ENCODE measurements at places on chromosomes 3 and 15.

DNA sequence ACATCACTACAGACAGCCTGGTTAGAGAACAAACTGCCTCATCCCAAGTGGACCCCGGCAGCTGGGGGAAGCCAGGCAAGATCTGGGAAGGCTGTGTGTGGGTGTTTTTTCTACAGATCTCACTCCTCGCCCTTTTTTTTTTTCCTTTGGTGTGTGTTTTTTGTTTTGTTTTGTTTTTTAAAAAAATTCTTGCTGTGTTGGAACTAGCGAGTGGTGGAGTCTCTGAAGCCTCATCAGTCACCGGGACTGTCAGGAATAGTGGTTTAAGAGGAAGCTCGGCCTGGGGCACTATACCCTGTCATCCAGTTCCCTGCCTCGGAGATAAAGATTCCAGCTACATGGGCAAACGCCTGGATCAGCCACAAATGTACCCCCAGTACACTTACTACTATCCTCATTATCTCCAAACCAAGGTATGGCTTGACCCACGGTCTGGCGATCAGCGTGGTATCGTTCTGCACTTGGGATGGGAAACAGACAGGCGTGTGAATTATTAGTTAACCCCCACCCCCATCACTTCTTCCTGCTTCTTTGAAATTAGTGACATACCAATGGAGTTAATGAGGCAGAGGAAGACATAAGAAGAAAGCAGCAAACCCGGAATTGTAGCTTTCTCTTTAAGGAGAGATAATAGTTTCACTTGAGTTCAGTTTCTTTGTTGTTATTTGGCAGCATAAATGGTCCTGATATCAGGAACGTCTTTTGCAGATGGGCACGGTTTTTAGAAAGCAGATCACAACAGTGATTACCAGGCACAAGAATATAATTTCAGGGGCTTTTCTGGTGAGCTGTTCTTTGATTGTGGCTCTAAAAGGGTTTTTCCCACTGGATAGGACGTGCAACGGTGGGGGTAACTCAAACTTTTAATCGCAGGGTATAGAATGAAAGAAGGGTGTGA, 722 bp downstream of the RBMS3 start:
- no peak for DNase-seq

GRCh38 chr3:181631901-181632300, 79.8 kb upstream of the SOX2 start:
- no peak for DNase-seq

DNA sequence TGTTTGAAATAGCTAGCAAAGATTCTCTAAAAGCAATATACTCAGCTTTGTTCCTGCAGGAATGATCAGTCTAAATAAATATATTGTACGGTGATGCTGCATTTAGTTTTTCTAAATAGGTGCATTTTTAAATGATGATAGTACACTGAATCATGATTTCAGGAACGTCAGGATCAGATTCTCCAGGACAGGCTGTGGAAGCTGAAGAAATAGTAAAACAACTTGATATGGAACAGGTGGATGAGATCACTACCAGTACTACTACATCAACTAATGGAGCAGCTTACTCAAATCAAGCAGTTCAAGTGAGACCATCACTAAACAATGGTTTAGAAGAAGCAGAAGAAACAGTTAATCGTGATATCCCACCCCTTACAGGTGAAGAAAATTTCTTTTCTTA, 46.3 kb upstream of the EIF3J start:
- DNase-seq, result no peak

DNA sequence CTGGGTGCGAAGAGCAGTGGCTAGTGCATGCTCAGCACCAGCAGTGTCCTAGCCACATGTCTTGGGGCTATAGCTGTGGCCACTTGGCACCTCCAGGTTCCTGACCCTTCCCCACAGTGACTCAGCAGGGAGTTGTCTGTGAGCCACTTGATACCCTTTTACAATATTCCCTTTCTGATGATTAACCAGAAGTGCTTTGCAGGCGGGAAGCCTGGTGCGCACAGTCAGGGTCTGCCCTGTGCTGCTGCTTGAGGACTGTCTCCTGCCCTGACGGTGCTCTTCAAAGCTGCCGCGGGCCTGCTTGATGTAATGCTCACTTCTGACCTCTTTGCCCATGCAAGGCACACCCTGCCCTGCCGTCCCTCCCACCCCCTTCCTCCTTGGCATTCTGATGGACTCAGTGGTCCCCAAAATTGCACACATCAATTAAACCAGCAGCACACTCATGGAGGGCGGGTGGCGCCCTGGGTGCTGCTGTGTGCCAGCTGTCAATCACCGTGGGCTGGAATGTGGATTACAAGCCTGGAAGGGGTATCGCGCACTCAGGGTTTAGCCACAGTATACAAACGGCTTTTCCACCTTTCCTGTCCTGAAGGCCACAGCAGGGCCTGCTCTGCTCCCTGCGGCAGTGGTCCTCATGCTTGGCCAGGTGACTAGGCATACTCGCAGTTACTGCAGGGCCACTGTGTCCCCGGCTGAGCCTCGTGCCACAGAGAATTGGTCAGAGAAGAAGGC, 40.9 kb upstream of the PCSK6 start:
- no peak for DNase-seq

GRCh38 chr3:126337980-126338651, 19.1 kb downstream of the KLF15 start:
- no peak for DNase-seq

DNA sequence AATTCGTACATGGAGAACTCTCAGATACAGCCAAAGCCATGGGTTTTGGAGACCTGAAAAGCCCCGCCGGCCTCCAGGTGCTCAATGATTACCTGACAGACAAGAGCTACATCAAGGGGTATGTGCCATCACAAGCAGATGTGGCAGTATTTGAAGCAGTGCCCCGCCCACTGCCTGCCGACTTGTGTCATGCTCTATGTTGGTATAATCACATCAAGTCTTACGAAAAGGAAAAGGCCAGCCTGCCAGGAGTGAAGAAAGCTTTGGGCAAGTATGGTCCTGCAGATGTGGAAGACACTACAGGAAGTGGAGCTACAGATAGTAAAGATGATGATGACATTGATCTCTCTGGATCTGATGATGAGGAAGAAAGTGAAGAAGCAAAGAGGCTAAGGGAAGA, 23.5 kb downstream of the MYO5A start:
- no peak for DNase-seq

DNA sequence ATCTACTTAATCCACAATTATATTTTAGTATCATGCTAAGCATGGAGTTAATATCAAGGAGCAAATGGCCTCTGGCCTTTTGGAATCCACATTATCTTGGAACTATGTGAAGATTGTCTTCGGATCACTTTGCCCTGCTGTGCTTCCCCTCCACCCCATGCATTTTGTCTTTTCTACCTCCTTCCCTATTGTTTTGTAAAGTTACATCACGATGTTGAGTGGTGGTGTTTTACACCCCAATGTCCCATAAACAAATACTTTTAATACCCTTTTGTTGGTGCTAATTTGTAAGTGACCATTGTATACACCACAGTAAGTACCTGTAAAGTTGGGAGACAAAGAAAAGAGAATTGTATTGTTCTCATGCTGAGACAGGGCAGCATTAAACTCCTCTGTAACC, 258.4 kb upstream of the ZNF717 start:
- no peak for DNase-seq

- DNase-seq, result no peak
These were observed 37.3 kb downstream of the NFKBIZ start for GRCh38 chr3:101886626-101887025.

- DNase-seq, result no peak
These were observed 20.9 kb upstream of the TEX9 start for GRCh38 chr15:56344336-56344735.

- DNase-seq, result no peak
These were observed 13.3 kb downstream of the CHST13 start for GRCh38 chr3:126537116-126537729.

GRCh38 chr15:74349241-74349778, 18.1 kb downstream of the CYP11A1 start:
- no peak for DNase-seq

DNA sequence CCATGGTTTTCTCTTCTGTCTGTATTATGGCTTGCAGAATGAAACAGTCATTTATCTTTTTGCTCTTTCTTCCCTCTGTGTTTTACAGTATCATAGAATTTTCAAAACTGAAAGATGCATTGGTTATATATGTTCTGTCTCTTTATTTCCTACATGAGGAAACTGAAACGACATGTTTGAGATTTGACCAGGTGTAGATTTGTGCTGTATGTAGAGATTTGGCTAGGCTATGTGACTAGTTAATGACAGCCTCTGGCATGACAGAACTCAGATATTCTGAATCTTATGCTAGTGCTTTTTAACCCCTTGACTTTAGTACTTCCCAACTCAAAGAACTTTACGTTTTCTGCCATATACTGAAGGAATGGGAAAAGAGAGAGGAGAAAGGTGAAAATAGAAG, 151.0 kb downstream of the TCF12 start:
- DNase-seq, result no peak

GRCh38 chr3:37726525-37727290, 135.0 kb upstream of the CTDSPL start:
- no peak for DNase-seq

DNA sequence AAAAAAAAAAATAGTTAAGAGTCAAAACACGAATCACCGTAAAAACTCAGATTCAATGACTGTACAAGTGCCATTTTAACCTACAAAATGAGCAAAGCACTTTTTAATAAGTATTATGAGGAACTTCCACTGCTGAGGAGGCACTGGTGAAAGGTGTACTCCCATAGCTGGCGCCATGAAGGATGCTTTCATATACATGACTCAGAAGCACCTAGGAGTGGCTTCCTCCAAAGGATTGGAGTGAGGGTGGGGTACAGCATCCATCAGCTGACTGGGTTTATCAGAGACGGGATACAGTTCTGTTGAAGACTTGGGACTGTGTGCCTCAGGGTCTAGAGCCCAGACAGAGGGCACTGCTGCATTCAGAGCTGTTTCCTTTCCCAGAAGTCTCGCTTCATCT, 60.9 kb upstream of the MEX3B start:
- no peak for DNase-seq

DNA sequence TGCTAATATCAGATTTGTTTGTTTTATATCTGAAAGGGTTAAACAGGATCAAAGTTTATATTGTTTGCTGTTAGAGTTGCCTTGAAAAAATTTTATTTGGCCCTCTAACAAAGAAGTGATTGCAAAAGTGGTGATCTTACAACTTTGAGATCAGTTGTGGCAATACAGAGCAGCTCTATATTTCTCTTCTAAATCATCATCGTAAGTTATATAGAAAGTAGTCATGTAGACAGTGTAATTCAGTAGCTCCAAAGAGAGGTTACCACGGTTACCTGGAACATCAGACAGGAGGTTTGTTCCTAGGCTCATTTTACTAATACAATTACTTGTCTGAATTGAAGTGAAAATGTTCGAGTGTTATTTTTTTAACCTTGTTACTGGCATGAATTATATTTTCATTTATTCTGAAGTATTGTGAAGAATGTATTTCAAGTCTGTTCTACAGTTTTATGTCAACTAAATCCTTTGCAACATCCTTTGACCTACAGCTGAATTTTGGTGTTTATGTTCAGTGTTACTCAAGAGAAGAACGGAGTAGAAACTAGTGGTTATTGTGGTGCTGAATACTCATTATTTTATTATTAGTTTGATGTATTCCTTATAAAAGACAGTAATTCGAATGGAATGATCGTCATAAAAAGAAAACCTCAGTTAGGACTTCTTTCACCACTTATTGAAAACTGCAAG, 214.2 kb downstream of the NAALADL2 start:
- DNase-seq, result no peak

DNA sequence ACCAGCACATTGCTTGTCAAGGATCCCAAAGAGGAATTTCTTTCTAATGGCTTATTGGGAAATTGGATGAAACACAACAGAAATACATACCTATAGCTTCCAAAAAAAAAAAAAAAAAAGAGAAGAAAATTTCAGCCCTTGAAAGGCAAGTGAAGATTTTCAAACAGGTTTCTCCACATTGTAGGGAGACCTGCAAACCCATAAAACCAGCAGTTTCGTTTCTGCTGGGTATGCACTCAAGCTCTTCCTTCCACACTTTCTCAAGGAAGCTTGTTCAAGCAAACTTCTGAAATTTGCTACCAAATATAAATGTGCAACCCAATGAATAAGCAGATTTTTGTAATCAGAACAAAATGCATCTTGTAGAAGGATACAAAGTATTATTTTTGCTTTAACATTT, 15.9 kb upstream of the SH3BP5 start:
- DNase-seq, result no peak

DNA sequence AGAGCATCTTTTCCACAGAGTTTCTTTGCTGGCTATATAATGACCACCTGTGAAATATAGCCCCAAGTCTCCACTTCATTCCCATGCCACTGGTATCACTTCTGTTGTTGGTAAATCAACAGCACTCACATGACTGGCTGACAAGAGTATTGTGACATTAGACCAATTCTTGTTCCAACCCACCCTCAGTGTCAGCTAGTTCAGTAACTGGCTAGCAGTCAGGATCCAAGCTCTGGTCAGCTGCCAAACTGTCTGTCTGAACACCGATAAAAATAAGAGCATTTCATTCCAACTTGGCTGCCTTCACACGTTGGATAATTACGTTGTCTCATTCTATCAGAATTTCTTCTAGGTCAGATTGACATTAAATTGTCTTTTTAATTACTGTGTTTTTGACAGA, 166.5 kb downstream of the USP13 start:
- DNase-seq, result no peak

DNA sequence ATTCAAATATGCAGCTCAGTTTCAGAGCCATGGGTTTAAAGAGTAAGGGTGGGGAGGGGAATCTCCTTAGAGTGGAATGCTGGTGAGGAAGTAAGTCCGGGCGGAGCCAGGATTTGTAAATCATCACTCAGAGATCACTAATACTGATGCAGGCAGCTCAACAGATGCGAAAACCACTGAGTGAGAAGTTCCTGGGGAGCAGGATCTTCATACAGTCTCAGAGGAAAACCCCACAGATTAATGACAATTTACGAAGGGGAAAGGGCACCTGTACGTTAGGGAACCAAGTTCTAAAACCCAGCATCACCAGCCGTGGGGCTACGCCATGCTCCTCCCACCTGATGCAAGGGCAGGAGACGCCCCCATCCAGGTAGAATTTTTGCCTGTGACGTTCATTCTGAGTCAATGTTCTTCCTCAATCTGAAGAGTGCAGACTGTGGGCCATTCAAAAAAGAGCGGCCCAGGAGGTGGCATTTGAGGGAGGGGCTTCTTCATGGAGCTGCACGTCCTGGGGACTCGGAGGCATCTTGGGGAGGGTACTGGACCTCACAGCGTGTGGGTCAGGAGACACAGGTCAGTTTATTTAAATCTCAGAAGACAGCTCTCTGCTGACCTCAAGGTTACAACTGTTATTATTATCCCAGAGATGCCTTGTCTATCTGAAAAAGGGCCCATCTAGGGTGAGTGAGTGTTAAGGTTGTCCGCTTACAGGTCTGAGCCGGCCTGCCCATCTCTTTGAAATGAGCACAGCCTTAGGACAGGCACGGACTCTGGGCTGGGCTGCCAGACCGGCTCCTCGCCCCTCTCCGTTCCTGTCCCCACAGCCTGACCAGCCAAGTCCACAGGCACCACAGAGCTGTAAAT, 228.0 kb downstream of the XXYLT1 start:
- no peak for DNase-seq

DNA sequence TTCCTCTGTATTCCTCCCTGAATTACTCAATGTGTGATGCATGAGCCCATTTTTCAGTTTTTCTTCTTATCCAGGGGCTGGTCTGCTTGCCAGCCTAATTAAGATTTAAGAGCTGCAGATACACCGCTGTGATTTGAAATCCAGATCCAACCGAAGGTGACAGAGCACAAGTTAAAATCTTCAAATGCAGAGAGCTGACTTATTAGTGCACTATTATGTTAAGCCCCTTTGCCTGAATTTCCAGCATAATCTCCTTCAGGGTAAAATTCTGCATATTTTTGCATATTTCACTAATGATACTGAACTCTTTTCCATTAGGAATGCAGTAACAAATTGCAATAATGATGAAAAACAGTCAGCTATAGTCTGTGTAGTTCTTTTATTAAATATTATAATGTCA, 583.6 kb downstream of the ROBO2 start:
- no peak for DNase-seq

- DNase-seq, result no peak
These were observed 55.2 kb upstream of the ACAN start for GRCh38 chr15:88748081-88748480.
